ENCODE measurements at places on chromosomes 6 and 20.

GRCh38 chr20:41178495-41178894 lies 41.2 kb downstream of the PLCG1 start:
- DNase-seq = no peak

DNA sequence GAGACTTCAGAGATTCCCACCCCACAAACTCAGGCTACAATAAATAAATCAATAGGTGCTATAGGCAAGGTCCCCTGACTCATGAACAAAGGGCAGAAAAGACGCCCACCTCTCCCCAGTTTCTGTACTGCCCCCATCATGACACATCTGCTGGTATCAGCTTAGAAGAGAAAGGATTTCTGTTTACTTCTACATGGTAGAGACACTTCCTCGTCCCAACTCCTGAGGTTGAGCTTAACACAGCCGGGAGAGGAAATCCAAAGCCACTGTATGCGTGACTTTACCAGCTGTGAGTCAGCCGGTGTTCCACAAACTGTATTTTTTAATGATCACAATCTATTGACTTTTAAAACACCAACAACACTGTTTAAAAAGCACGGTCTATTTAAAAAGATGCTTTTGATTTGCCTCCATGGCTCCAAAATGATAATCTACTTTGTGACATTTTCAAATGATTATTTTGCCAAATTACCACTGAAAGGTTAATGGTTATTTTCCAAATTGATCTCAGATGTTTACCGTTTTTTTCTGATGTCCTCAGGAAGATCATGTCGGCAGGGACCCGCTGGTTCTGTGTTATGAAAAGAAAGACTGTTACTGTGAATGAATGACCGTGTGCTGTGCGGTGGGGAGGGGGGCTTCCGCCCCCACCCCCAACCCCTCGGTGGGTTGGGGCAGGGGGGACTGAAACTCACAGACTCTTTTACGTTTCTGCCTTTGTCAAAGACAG lies 72.5 kb downstream of the ATP9A start:
- peak; percentile 26 for DNase-seq

DNA sequence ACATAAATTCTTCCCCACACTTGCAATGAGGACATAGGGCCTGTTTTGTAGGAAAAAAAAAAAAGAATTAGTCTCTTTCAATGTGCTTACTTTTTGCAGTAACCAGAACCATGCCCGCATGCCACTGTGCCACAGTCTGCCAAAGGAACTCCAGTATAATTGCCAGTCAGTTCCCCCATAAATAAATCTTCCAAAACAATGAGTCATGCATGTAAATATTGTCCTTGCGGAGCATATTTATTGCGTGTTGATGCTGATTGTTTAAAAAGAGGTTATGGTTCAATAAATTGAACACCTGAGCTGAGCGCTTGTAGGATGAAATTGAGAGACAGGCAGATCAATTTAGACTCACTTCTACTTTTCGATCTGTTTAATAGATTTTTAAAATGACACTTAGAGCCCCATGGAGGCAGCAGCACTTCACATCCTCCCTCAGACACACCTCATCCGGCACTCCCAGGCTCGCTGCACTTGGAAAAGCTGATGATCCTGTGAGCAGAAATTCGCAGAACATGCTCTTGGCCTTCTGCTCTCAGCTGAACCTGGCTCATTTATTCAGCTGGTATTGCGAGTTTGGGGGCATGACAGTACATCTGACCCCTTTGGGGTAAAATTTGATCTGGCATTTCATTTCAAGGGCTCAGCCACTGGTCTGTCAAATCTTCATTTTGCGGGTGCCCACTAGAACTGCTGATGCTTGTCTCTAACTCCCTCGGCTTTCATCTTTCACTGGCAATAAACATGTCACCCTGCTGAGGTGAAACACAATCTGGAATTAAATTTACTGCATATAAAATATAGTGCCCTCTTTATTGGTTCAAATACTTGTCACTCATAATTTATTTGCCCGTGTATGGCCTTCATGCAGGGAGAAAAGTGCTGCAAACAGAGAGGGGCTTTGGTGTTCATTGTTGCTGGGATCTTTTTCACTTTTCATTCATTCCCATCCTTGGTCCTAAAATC lies 371.1 kb upstream of the POU3F2 start:
- no peak for DNase-seq

GRCh38 chr20:59611286-59611685 lies 6.9 kb downstream of the PHACTR3 start:
- DNase-seq = no peak

GRCh38 chr20:51412951-51413481 lies 129.5 kb downstream of the NFATC2 start:
- no peak for DNase-seq

- no peak for DNase-seq
Observed at GRCh38 chr20:15061061-15061430, 723.6 kb upstream of the FLRT3 start.

All from GF-D8 (cell line).